A172 (cell line): ENCODE measurements at places on chromosomes 6 and 20. TPM values are rescaled to one million over a fixed set of nuclear protein-coding genes. Genes with fewer than 3 reads are reported as not detected.

Gene HLA-DQB2
- not detected in 2 replicates for total RNA-seq

DNA sequence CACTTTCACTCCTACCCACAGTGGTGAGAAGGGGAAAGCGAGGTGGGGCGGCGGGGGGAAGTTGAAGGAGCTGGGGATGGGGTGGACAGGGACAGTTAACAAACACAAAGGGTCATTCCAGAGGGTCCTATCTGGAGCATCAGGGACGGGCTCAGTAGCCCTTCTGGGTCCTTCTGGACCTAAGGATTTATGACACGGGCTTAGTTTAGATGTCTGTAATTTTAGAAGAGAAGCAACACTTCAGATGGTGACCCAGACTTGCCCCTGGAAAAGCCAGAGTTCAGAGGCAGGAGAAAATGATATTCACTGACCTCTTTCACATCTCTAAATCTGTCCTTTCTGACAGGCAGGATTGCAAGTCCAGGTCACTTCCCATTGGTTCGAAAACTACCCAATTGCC, 36.3 kb downstream of the PDE10A start:
- DNase-seq: no peak

DNA sequence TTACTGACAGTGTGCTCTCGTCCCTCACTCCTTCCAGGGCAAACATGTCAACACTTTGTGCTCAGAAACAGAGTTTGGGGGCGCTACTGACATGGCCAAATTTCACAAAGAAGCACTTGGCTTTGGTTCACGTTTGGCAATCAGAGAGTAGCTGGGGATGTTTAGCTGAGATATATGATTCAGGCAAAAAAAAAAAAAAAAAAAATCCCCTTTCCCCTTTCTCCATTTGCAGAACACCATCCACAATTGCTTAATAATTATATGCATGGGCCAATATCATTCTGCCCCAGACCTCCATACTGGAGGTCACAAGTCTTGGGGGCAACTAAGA, 128.4 kb upstream of the ADGRF1 start:
- DNase-seq: no peak

GRCh38 chr6:122222761-122223160, 176.7 kb upstream of the HSF2 start:
- no peak for DNase-seq

- peak; percentile 93 for DNase-seq
Observed at GRCh38 chr6:156953479-156954146, 176.4 kb downstream of the ARID1B start.

DNA sequence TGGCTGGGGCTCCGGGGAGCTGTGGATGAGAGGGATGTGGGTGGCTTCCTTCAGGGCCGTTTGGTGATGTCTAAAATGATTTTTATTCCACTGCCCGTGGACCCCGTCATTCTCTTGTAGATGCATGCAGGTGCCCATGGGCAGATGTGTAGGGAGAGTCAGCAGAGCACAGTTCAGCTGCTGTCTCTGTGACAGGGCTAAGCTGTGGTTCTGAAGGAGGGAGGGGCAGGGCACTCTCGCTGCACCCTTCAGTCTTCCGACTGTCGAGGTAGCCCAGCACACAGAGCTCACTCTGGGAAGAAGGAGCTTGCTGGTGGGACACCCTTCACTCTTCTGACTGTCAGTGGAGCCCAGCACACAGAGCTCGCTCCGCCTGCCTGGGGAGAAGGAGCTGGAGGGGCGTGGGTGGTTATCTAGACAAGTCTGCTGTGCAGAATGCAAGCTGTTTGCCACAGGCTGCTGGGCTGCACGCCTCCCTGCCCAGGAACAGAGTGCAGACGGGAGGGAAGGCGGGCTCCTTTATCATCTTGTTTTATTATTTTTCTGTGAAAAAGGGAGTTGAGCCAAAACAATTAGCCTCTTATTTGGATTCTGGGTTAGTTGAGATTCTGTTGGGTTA, 28.4 kb upstream of the ADRM1 start:
- DNase-seq: no peak

DNA sequence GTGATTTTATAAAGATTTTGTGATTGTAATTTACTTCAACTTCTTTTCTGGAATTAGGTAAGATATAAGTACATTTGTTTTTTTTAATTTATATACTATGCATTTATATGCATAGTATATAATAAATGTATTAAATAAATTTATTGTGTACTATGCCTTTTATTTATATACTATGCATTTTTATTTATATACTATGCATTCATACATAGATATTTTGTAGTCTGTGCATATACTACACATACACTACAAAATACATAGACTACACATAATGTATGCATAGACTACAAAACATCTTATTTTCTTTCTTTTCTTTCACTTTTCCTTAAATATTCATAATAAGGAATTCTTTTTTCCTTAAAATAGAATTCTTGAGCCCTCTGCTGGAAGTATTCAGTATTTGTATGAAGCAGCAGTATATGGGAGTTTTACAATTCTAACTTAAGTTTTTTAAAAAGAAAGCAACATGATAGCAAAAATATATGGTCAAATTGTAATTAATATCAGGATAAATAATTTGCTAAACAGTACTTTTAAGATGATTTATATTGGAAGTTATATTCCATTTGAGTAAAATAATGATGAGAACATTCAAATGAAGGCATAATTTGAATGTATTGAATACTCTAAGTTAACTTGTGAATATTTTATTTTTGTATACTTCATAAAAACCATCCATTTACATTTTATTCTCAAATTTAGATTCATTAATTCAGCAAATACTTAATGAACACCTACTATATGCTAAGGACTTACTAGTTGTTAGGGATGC, 129.3 kb downstream of the KLHL32 start:
- no peak for DNase-seq
